T-cell (primary cell): ENCODE measurements at places on chromosomes 7 and 10.

GRCh38 chr7:25031432-25031831 is 51.5 kb upstream of the OSBPL3 start:
- DNase-seq: no peak

GRCh38 chr10:85458324-85458723 is 908.3 kb downstream of the GRID1 start:
- no peak for DNase-seq

- no peak for DNase-seq
These were observed 64.8 kb downstream of the MRC1 start for GRCh38 chr10:17873946-17874345.

GRCh38 chr10:110989016-110989415 is 69.6 kb downstream of the SHOC2 start:
- no peak for DNase-seq

DNA sequence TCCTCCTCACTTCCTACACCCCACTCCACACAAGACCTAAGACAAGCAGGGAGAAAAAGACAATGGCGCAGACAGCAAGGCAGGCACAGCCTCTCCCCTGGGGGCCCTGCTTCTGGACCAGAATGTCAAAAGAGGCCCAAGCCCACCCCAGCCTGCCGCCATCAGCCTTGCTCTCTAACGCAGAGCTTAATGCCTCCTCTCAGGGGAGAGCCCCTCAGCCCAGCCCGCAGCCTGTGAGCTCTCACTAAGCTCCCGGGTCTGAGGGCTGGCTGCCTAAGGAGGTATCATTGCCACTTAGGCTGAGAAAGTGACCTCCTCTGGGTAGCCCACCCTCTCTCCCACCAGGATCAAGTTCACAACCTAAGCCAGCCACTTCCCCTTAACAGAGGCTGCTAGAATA is 16.7 kb downstream of the SLIT1 start:
- DNase-seq: no peak

DNA sequence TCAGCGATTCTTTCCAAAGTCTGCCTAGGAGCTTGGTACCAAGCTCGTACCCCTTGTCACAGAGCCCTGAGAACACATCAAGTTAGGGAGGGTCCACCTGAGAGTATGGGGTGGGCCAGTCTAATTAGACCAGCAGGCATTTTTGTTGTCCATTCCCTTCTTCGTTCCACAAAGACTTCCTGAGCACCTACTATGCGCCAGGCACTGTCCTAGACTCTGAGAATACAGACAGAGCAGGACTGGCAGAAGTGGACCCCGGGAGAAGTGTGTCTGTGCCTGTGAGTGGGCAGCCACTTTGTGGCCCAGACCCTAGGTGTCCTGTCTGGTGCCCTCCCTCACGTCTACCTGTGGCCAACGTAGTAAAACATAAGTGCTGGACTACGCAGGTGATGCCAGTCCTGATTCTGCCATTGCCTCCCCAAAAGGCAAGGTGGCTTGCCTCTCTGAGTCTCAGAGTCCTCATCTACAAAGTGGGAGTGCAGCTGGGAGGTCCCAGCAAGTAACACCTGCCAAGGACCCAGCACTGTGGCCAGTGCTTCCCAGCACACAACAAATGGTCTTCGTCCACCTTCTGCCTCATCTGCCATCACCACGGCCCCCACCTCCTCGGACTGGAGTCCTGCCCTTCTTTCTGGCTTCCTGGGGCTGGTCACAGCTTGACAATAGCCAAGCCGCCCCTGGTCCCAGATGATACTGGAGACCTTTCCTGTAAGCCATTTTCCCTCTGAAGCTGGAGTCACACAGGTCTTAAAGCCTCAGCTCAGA is 54.3 kb upstream of the DUSP5 start:
- DNase-seq: no peak
